GM13976 (cell line): ENCODE measurements at places on chromosomes 5 and 9.

DNA sequence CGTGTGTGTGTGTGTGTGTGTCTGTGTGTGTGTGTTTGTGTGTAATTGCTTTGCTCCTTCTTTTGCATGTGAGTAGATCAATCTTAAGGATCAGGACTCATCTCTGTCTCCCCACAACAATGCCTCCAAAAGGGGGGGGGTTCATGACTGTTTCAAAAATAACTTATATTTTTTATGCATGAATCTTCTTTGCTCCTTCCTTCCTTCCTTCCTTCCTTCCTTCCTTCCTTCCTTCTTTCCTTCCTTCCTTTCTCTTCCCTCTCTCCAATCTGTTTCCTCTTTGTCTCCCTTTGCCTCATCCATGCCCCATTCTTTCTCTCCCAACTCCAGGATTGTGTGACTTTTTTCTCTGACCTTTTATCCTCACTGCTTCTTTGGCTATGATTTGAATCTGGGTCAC is 126.4 kb upstream of the OSMR start:
- no peak for DNase-seq

GRCh38 chr9:114284316-114285060 is 38.4 kb upstream of the ORM1 start:
- DNase-seq, result no peak

DNA sequence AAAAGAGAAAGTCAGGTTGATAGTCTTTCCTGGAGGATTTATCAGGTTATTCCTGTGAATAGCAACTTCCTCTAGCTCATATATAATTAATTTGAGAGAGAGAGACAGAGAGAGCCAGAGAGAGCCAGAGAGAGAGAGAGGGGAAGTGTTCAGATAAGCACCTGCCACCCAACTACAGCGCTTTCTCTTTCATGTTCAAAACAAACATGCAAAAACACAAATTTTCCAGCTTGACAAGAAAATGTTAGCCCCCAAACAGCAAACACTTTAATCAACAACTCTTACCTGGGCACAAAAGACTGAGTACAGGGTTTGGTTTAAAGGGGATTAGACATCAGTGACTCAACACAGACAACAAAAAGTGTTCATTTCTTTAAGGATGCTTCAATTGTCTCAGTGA is 61.7 kb upstream of the PLPP6 start:
- DNase-seq, result no peak

- no peak for DNase-seq
These were observed 51.2 kb downstream of the MEF2C start for GRCh38 chr5:88831816-88832215.

GRCh38 chr5:113172231-113172826 is 195.7 kb downstream of the DCP2 start:
- DNase-seq, result no peak

DNA sequence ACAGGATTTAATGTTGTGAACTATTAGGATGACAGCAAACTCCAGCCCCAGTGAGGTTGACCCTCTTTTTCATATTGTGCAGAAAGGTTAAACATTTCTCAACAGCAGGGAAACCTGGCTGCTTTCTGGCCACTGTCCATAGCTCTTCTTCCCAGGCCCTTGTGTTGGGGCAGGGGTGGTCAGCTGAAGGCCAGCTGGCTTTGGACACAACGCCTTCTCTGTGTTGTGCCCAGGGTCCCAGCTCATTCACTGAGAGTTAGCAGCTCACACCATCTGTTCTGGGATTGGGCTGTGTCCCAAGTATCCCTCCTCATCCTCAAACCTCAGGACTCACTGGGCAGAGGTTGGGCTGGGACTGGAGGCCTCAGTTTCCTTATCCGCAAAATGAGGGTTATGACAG is 1.3 kb downstream of the FGD3 start:
- no peak for DNase-seq

- no peak for DNase-seq
These were observed 602.6 kb upstream of the DAB2 start for GRCh38 chr5:40027400-40027799.

GRCh38 chr9:109355564-109356297 is 34.9 kb upstream of the EPB41L4B start:
- DNase-seq, result no peak

GRCh38 chr5:98793223-98793622 is 19.8 kb downstream of the RGMB start:
- no peak for DNase-seq

- DNase-seq, result no peak
These were observed 131.1 kb upstream of the NR4A3 start for GRCh38 chr9:99690573-99690972.

DNA sequence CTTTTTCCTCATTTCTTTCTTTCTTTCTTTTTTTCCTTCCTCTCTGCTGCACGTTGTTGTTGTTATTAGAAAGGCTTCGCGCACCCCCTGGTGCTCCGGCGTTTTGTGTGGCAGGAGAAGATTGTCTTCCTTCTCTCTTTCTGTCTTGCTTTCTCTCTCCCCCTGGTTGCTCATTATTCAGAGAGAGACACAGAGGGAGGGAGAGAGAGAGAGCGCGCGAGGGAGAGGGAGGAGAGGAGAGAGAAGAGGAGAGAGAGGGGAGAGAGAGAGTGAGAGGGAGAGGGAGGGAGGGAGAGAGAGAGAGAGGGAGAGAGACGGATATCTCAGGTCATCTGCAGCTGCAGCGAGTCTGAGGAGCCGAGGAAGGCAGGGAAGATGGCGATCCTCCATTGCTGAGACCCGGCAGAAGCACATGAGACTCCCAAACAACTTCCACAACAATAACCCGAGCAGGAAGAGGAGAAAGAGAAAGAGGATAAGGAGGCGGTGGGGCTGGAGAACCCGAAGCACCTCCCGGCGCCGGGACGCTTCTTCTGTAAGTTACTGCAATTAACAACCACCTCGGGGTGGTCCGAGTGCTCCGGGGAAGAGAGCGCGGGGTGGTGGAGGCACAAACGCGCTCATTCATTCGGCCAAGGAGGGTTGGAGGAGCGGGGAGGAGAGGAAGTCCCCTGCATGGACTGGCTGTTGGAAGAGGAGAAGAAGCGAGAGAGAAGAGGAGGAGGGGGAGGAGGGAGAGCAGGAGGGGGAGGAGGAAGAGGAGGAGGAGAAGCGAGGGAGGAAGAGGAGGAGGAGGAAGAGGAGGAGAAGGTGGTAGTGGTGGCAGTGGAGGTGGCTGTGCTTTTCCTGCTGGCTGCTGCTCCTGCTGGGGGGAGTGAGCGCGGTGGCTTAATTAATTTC is at the start of gene ZNF462:
Gene ZNF462, plus strand, starts transcription at position 346 of the 900 bp plus-strand sequence. CDS start 60,218 bp downstream, outside the sequence.
- peak; percentile 32 for DNase-seq

DNA sequence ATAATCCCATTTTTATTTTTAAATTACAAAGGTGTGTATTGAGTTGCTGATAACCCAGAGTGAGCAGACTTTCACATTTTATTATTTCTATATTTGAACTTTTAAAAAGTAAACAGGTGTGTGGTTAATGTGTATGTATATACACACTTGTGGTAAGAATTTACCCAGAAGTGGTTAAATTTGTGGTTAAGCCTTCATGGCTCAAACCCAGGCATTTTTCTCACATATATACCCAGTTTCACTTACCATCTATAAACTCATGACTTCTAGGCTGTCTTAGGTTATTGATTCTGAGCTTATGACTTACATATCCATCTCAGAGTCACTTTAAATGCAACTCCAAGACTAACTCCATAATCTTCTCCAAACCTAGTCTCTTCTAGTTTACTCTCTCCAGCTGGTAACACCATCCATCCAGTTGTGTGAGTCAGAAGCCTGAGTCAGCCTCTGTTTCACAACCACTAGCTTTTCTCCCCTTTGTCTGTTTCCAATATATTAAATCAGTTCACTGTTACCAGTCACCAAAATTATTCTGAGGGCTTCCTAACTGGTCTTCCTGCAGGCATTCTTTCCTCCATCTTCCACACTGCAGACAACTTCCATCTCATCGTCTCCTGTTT is 20.2 kb downstream of the ZBED3 start:
- DNase-seq, result no peak

DNA sequence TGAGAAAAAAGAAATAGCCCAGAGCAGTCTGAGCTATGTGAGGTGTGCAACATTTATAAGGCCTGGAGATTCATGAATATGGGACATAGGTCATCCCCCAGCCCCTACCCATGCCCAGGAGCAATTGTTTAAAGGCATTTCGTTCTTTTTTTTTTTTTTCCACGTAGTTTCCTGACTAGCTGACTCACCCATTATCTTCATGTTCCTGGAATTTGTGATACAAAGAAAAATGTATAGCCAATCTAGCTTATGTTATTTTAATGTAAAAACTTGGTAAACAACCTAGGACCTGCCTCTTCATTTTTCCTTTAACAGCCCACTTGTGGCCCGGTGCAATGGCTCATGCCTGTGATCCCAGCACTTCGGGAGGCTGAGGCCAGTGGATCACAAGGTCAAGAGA is 81.3 kb downstream of the OSTF1 start:
- DNase-seq, result no peak

DNA sequence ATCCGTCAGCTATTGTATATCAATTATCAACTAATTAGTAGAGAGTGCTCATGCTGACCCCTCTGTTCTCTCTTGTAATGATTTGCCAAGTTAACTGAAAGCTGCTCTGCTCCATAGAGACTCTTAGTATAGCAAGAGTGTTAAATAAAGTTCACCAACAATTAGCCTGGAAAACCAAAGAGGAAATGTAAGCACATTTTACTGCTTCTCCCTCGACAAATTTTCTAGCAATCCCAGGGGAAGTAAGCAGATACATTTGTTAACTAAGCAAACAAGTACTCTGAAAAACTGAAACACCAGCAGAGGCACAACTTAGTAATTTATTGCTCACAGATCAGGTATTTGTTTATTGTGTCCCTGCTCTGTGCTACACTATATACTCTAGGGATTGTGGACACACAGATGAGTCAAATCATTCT is 162.2 kb downstream of the GLIS3 start:
- DNase-seq, result no peak

GRCh38 chr9:14203356-14204056 is 110.4 kb downstream of the NFIB start:
- DNase-seq, result no peak

DNA sequence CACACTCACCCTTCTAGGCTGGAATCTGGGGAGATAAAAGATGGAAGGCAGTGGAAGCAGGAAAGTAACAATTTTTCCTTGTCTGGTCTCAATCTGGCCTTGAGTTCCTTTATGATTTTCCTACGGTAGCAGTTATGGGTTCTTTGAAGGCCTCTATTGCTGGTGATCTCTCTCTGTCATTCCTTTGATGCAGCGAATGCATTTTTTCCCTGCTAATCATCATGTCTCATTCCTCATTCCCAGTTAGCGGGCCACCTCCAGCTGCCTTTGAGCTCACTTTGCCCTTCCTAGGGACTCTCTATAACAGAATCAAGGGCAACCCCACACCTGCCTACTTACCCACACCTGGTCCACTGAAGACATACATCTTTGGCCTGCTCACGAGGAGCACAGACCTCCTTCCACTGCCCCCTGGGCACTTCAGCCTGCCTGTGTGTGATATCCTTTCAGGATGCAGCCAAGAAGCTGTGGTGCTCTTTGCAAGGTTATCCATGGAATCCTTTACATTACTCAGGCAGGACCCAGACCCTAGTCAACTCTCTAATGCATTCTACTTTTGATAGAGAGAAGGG is 191.7 kb downstream of the DRD1 start:
- no peak for DNase-seq

DNA sequence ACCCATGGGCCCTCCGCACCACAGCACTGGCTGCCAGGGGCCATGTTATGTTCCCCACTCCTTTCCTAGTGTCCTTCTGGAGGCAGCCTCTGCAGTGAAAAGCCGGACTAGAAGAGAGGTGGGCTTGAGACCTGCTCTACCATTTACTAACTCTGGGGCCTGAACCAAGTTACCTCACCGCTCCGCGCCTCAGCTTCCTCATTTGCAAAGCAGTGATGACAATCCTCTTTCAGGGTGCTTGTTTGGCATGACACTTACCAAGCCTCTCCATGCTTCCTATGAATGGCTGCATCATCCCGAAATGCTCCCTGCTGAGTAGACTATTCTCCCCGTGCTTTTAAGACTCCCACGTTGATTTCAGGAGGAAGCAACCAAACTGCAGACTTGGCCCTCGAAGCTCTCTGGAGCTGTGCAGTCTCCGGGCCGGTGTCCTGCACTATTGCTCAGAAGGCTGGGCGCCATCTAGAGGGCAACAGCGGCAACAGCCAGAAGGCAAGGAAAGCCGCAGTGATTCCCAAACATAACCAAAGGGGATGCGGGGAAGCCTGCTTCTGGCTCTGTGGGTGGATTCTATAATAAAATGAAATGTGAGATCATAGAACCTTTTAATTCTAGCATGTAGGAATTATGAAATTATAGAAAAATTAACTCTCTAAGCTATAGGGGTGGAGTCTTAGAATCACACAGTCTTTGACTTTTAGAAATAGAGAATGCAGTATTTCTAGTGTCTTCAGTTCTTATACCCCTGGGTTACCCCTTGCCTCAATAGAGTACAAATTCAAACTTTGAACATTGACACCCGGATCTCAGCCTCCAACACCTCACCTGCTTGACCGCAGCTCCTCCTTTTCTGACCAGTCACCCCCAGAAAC is 599.8 kb upstream of the BRINP1 start:
- DNase-seq, result peak; percentile 76

GRCh38 chr9:110125207-110125751 is 82.7 kb downstream of the C9orf152 start:
- DNase-seq, result no peak

GRCh38 chr9:95854386-95855020 is 21.0 kb upstream of the ERCC6L2 start:
- DNase-seq, result no peak

DNA sequence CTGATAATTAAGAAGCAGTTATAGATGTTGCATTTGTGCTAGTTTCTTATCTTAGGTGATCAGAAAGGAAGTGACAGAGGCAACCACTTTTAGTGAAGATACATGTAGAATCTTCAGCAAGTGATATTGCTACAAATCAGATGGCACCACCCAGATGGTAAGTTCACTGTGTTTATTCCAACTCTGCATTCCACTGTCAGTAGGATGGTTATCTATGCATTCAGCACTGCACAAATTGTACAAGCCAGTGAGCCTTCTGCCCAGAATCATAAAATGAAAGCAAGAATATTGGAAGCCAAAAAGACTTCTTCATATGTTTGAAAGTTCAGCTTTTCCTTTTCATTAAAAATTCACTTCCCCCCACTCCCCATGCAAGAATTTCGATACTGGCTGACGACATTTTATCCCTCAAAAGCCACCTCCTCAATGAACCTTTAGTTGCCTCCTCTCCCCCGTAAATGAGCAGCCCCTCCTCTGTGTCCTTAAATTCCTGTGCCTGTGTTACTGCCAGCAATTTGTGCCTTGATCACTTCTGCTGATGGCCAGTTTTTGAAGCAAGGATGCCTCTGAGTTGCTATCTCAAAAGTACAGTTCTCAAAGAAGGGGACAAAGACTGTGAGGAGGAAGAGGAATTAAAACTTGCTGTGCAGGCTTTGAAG is 91.6 kb downstream of the ZSWIM6 start:
- no peak for DNase-seq

DNA sequence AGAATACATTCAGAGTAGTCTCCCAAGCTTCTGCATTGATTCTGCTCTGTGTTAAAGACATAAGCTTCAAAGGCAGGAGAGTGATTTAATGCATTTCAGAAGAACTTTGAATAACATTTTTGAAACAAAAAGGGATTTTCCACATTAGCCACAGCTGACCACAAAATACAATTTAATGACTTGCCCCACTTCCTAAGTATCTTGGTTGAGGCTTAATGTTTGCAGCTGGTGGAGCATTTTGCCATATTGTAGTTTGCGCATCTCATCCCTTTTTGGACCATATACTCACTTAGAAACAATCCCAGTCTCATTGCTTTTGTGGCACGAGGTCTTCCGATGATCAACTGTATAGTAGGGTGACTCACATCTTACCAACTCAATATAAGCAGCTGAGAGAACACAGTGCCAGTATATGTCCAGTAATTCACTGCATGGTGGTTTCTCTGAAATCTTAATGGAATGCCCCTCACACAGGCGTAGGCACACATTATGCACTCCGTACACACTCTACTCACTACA is 455.8 kb upstream of the PTGER4 start:
- DNase-seq, result peak; percentile 20
